Fibroblast of mammary gland (primary cell): ENCODE measurements at places on chromosomes 7 and 10.
A peak's percentile ranks its signal among the peaks of the same experiment; 100 is the strongest.

- DNase-seq = no peak
Measured at GRCh38 chr10:121959671-121960070, 15.3 kb downstream of the NSMCE4A start.

GRCh38 chr7:73976761-73977618, 51.0 kb upstream of the ELN start:
- peak; percentile 88 for DNase-seq

GRCh38 chr10:130750441-130750840, 561.1 kb downstream of the TCERG1L start:
- DNase-seq = no peak

DNA sequence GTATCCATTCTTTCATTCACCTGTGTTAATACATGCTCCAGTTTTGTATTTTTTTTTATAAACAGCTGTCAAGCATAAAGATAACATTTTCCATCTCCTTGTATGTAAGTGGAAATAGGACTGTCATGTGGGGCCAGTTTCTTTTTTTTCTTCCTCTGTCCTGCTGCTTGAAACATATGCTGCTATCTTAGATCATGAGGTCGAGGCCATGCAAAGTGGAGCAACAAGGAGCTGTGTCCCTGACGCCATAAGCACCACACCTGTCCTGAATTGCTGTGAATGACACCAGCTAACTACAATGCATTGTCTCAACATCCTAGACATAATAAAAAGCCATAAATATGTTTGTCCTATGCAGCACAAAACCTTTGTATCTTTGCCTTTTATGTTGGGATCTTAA, 37.7 kb upstream of the SLC26A4 start:
- no peak for DNase-seq

- DNase-seq = peak; percentile 65
Measured at GRCh38 chr7:33250421-33250871, 121.1 kb downstream of the BBS9 start.

GRCh38 chr10:24463611-24464426, 254.9 kb downstream of the KIAA1217 start:
- DNase-seq = peak; percentile 99

DNA sequence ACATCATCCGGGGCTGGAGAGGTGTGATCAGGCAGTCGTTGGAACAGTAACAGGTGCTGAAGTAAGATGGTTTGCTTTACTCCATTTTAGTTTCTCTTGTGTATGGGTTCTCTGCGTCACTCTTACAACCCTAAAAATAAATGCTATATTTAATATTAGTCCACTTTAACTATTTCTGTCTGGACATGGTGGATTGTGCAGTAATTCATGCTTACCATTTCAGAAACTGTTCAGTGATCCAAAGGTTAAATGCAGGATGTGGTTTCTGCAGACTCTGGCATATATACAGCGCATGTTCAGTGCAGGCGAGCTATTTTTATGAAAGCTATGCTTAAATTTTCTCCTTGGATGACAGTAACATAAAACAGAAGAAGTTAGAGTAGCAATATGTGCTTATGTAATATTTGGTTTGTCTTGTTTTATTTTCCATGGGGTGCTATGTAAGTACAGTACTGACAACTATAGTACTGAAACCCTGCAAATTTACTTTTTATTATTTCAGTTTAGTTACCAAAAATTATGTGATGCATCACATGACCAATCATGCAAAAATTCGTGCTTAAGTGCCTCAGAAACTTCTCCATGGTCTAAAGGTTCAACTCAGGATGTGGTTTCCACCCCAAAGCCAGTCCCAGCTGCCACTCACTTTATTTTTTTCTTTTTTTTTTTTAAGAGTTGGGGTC, 46.6 kb upstream of the GRID1 start:
- no peak for DNase-seq

DNA sequence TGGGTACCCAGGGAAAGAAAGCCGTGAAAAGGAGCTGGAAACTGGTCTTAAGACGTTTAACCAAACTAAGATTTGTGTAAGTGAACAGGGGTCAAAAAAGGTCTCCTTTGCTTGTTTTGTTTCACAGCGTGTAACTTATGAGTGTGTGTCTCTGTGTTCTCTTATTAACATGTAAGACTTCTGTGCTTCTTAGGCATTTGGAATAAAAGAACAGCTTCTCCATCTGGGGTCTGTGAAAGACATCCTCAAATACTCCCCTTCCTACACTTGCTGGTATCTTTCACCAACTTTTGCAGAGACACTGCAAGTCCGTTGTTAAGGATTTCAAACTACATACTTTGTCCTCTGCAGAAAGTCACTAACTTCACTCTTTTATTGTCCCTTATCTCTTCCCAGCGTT, 615 bp upstream of the NEUROD6 start:
- DNase-seq = no peak

DNA sequence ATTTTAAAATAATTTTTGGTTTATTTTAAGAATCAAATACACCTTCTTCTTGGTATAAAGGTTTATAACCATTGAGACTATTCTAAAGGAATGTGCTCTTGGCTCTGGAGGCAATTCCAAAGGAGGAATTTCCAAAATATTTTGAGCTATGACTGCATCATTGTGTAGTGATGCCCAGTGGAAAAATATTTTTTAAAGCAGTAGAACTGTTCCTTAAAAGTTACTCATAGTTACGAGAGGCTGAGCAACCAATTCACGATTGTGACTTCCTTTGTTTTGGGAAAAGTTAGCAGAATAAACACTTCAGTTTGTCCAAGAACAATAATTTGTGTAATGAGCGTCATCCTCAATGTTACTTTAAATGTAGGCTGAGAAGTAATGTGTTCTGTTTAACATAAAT, 233.6 kb downstream of the BAMBI start:
- peak; percentile 50 for DNase-seq

- DNase-seq = no peak
Measured at GRCh38 chr7:98785929-98786571, 83.8 kb downstream of the TMEM130 start.

DNA sequence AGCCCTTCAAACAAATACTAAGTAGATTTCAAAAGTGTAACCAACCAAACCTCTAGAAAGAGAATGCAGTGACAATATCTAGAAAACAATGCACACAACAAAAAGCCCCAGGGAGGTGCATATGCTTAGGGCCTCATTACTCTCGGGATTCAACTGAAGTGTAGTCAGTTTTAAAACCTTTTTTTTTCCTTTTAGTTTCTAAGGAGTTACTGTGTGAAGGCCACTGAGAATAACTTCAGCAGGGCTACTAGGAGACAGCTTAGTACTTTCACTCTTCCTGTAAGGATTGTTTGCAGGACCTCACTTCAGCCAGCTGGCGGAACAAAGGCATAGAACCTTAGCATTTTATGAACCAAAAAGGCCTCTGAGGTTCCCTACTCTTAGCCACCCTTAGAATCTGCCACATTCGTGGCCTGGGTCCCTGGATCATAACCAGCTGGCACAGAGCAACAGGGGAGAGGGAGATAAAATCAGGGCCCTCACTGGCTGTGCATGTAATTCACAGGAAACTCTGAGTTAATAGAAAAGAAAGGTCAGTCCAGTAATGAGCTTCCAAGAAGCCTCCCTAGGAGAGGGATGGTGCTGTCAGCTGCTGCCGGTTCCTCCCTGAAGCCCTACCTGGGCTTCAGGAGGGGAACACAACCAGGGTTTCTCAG, 3.6 kb downstream of the VOPP1 start:
- DNase-seq = no peak

DNA sequence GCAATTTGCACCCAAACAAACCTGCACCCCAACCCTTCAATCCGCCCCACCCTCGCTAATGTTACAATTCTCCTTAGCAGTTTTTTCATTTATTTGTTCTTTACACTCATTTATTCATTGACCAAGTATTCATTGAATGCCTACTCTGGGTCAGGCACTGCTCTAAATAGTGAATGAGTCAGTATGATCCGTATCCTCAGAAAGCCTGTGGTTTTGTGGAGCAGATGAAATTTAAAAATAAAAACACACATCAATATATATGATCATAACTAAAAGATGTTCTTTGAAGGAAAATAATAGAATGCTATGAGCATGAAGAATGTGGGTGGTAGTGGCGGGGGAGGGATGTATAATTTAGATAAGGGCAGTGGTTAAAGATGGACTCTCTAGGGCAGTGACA, 13.3 kb downstream of the IFIT5 start:
- DNase-seq = peak; percentile 87

- peak; percentile 84 for DNase-seq
Measured at GRCh38 chr7:38840736-38841460, 68.1 kb downstream of the VPS41 start.

- no peak for DNase-seq
Measured at GRCh38 chr10:62015994-62016393, 114.5 kb downstream of the ARID5B start.

DNA sequence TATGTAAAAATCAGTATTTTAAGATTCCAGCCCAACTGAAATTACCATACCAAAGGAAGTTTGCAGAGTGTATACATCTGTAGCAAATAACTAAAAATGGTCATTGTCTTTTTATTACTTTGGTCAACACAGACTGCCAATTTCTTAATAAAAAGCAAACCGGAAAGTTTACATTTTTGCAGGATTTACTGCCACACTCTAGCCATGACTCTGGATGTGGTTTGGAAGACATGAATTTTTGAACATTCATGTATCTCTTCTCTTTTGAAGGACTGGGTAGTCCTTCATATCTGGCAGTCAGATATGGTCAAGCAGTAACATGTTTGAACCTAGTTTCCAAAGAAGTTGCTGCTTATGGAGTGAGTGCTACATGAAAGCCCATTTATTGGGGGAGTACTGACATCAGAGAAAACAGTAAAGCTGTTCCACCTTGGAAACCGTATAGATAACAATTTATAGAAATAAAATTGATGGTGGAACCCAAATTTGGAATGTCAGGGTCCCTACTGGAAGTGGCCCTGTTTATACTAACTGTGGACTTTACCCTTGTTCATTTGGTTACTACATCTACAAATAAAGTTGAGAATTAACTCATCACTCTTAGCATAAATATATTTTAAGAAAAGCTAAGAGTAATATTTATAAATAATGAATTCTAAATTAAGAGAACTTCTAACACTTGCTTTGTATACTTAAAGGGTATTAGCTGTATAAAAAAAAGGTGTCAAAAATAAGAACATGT, 84.6 kb downstream of the ZMYND11 start:
- no peak for DNase-seq

GRCh38 chr10:101828766-101829551, 10.7 kb upstream of the OGA start:
- no peak for DNase-seq

- DNase-seq = no peak
Measured at GRCh38 chr7:134328900-134329299, 12.2 kb upstream of the SLC35B4 start.
